AG04450 (cell line): ENCODE measurements at places on chromosomes 11 and 22.

- DNase-seq = no peak
Measured at GRCh38 chr11:41665441-41666360, 206.2 kb upstream of the LRRC4C start.

DNA sequence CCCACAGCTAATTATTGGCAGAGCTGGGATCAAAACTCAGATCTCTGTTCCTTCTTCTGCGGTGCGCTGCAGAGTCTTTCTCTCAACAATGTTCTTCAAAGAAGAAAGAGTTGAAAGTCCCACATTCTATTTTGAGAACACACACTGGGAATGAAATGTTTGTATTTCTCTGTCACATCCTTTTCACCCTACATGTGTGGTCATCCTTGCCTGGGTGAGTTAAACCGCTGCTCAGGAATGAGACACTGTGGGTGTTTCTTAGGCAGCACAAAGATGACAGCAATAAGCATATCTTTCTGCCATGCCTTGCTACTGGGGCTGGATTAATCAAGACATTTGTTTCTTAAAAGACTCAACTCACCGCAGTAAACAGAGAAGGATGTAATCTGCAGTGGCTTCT is 222.6 kb downstream of the LARGE1 start:
- no peak for DNase-seq

GRCh38 chr11:43010042-43010441 is 301.8 kb upstream of the API5 start:
- no peak for DNase-seq

- no peak for DNase-seq
Measured at GRCh38 chr11:46588915-46589314, 4.9 kb downstream of the AMBRA1 start.

GRCh38 chr11:66920978-66921784 is 37.0 kb downstream of the PC start:
- DNase-seq = no peak

- DNase-seq = no peak
Measured at GRCh38 chr22:18110954-18111758, 547 bp downstream of the TUBA8 start.

DNA sequence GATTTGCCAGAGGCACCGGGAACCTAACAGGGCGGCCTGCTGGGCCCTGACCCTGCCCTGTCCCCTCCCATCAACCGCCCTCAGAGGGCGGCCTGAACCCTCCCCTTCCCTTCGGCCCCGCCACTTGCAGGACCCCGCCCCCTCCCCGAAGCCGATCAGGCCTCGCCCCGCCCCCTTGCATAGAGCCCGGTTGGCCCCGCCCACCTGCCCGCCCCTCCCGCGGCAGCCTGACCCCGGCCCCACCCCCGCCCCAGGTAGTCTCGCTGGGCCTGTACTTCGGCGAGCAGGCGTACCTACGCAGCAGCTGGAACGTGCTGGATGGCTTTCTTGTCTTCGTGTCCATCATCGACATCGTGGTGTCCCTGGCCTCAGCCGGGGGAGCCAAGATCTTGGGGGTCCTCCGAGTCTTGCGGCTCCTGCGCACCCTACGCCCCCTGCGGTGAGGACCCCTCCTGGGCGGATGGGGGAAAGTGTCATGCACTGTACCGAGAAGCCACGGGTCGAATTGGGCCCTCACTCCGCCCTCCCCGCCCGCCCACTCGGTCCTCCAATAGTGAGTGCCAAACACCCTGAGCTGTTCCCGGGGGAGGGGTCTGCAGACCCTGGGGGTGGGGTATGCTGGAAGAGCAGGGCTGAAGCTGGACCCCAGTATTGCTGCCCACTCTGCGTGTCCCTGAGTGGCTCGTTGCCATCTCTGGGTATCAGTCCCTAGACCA is 94.1 kb downstream of the CACNA1I start:
- no peak for DNase-seq

- DNase-seq = no peak
Measured at GRCh38 chr11:110152199-110152598, 59.0 kb downstream of the ZC3H12C start.

GRCh38 chr22:36238373-36239149 is 766 bp downstream of the APOL2 start:
- DNase-seq = no peak

- DNase-seq = no peak
Measured at GRCh38 chr11:119785131-119785530, 56.1 kb upstream of the NECTIN1 start.

DNA sequence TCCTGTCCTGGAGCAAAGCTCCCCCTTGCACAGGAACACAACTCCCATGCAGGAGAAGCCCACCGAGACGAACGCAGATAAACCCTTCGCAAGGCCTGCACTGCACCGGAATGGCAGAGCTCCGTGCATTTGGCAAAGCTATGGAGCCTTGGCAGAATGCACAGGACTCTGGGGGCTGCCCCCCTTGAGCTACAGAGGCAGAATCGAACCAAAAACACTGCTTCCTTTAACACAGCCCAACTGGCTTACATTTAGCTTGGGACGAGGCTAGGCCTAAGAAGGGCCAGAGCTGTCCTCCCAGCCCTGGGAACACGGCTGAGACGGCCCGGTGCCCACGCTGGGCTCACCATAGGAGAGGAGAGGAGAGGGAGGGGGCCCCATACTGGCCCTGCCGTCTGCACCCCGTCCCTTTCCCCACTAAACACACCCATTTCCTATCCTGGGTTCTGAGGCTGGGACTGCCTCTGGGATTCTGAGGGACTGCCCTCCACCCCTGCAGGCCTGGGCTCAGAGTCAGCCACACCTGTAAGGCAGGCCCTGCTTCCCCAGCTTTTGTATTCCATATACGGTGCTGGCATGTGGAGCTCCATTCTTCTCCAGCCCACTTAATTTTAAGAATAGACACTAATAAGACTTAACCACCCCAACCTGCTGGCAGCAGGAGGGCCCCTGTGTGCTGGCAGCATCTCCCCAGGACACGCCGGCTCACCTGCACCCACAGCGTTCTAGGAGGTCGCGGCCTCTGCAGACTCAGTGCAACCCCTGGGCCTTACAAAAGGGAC is 32.9 kb downstream of the PPM1F start:
- DNase-seq = no peak

- no peak for DNase-seq
Measured at GRCh38 chr11:86040919-86041850, 27.7 kb downstream of the PICALM start.

DNA sequence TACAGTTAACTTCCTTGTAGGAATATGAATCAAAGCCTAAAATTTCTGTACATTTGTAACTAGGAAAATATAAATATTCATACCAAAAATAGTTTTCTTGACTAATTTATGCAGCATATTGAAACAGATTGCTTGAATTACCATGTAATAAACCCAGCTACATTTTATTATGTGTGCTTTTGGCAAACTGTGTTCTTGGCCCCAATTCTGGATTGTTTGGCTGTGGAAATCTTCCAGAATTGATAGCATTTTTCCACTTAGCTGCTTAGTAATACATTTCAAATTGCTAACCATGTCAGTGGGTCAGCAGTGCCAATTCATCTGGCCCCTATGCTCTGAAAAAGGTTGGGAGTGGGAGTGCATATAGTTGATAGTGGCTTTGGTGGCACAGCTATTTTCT is 32.3 kb downstream of the PDHX start:
- DNase-seq = no peak

- no peak for DNase-seq
Measured at GRCh38 chr11:113473983-113474361, 1.2 kb downstream of the DRD2 start.

GRCh38 chr11:69154938-69155301 is 815 bp upstream of the SMIM38 start:
- no peak for DNase-seq

DNA sequence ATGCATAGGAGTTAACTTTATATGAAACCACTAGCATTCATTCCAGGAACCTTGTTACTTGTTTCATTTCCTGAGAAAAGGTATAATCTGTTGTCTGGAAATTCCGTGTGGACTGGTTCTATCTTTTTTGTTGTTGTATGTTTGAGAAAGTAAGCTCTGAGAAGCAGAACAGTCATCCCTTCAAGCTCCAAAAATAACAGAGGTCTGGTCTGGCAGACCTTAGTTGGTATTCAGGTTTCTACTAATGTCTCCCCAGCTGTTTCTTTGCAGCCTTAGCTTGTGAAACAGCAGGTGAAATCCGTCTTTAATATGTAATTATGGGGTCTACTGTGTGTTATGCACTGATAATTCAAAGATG is 2.4 kb downstream of the RNF121 start:
- no peak for DNase-seq

DNA sequence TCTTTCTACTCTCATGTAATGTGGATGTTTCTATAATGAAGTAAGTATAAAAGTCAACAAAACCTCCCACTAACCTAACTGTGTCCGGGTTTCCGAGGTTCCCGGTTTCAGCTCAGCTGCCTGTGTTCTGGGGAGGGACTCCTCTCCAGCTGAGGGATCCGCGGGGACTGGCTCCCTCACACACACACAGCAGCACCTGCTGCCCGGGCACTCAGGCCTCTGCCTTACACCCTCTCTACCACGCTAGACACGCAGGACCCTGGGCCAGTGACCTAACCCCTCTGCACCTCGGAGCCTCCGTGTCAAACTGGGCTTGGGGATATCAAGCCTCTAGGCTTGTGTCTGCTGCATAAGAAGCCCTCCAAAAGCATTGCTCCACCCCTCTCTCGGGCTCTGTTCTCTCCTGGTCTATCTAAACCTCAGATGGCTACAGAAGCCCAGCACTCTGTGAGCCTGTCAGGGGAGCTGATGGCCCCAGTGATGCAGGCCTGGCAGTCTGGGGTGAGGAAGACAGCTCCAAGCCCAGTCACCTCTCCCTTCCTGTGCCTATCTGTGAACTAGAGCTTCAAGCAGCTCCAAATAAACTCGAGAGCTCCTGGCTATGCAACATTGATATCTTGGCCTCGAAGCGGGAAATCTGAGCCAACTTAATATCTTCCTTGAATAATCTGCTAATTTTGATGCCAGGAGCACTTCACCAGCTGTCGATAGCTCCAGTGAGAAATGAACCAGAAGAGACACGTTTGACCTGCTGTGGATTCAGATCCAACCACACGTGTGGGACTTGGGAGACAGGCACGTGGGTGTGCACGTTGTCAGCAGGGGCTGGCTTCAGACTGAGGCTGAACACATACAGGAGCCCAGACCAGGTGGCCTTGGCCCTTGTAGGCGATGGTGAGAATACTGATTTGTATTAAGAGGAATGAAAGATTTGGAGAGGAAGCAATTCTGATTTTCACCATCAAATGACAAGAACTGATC is 232.7 kb upstream of the B3GAT1 start:
- no peak for DNase-seq

DNA sequence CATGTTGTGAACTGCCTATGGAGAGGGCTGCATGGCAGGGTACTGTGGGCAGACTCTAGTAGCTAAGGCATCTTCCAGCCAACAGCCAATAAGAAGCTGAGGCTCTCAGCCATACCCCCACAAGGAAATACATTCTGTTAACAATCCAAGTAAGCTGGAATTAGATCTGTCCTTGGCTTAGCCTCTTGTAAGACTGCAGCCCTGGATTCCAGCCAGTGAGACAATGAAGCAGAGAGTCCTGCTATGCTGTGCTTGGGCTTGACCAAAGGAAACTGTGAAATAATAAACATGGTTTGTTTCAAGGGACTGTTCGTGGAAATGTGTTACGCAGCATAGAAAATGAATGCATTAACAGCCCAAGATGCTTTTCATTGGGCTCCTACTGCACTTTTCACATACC is 1097.4 kb upstream of the CCDC90B start:
- no peak for DNase-seq

- no peak for DNase-seq
Measured at GRCh38 chr11:124657904-124658303, 15.6 kb downstream of the SIAE start.

GRCh38 chr11:30045921-30046577 is 29.2 kb upstream of the KCNA4 start:
- DNase-seq = no peak

DNA sequence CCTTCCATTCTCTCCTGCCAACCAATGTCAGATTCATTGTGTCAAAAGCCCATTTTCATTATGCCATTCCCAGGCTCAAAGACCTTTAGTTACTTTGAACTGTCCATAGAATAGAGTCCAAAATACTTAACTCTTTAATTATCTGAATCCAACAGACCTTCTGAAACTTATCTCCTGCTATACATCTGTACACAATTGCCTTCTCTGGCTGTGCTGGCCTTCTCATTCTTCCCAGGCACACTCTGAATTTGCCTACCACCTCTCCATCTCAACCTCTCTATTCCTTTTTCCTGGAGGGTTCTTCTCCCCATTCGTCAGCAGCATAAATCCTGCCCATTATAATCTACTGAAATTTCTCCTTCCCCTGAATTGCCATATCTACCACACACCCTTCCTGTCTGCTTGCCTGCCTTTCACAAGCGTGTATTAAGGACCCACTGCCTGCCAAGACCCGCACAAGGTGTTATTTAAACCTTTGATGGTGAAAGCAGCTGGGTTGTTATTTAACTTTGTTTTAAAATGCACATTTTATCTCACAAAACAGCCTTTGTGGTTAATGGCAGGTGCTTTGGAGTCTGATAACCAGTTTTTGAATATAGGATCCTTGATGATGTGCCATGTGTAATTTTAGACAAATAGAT is 125.9 kb downstream of the CCDC81 start:
- no peak for DNase-seq

DNA sequence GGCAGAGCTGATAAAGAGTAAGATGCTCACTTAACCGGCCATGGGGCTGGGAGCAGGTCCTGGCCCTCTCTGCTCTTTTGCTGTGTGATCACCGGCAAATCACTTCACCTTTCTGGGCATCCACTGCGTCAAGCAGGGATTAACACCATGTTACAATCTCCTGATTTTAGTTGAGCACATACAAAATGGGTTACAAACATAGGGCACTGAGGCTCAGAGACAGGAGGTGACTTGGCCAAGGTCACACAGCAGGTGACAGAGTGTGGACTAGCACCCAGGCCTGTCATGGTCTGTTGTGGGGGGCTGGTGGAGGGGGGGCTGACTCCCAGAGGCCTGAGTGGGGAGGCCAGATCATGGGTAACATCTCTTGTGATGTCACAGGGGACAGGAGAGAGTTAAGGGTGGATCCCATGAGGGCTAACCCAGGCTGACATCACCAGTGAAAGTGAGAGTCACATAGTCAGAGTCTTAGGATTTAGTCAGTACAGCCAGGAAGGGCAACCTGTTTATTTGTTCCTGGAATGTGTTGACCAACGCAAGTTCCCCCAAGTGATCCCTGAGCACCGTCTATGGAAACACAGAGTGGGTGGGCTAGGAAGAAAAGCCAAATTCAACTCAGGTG is 27.8 kb downstream of the GDPD5 start:
- no peak for DNase-seq

DNA sequence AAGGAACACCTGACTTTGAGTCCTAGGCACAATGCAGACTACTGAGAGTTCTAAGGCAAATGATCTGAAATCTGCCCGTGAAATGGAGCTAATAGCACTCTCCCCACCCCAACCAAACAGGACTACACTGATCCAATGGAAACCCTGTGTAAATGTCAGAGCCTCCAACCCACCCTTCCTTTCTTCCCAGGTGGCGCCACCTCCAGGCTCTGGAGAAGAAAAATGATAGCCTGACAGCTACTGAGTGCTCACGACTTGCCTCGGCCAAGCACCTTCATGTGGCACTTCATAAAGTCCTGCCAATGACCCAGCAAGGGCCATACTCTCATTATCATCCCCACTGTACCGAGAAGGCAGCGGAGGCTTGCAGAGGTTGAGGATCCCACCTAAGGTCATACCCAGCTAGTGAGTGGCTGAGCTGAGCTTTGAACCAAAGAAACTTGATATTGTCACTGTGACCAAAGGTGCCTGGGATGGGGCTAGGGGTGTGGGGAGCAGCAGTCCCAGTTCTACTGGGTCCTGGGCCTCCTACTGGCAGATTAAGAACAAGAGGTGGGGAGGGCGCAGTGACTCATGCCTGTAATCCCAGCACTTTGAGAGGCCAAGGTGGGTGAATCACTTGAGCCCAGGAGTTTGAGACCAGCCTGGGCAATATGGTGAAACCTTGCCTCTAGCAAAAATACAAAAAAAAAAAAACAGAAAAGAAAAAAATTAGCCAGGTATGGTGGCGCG is 20.5 kb downstream of the TST start:
- DNase-seq = no peak
